ENCODE measurements at places on chromosomes 1 and 21.
A peak's percentile ranks its signal among the peaks of the same experiment; 100 is the strongest.

- no peaks in the 10 kb centered on the region for H3K36me3 ChIP-seq
- peaks cover 81% of the 10 kb centered on the region for H3K4me1 ChIP-seq
- no peaks in the 10 kb centered on the region for H3K27me3 ChIP-seq
These were observed 615 bp downstream of the CLIC4 start for GRCh38 chr1:24745711-24746413.

GRCh38 chr1:41720861-41721410 lies 197.8 kb downstream of the HIVEP3 start:
- peak overlapping the region; percentile 39 for H3K4me3 ChIP-seq
- H3K27me3 ChIP-seq, result no peaks in the 10 kb centered on the region
- H3K27ac ChIP-seq, result no peak overlapping the region
- H3K36me3 ChIP-seq, result no peaks in the 10 kb centered on the region
- peak; percentile 54 for ATAC-seq
- H3K4me1 ChIP-seq, result peaks cover 52% of the 10 kb centered on the region

DNA sequence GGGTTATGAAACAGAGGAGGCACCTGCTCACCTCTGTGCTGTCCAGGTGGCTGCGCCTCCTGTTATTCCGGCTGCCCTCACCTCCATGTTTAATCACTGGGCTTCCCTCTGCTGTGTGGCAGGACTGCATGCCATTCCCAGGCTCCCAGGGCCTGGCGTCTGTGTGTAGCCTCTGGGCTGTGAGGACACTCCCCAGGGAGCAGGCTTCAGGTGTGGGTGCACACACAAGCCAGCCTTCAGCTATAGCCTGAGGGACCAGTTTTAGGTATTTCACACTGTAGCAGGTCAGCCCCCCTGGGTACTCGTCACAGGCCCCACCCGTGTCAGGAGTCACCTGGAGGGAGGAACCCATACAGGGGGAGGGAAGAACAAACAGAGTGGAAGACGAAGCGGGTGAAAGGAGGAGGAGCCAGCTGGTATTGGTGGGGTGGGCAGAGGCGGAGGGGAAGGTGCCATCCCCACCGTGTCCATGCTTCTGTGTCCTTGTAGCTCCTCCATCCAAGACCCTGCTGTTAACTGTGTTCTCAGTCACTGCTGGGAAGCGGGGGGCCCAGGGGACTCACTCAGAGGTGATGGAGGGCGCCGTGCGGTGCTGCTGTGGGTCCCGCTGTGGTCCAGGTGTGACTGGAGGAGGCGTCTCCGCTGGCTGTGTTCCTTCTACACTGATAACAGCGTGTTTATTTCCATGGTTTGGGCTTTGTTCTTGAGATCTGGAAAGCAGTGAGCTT lies 158.6 kb downstream of the PGBD5 start:
- peaks cover 66% of the 10 kb centered on the region for H3K36me3 ChIP-seq
- peak overlapping the region; percentile 21 for H3K27ac ChIP-seq
- peaks cover 18% of the 10 kb centered on the region for H3K4me1 ChIP-seq
- no peak for ATAC-seq
- H3K27me3 ChIP-seq, result no peaks in the 10 kb centered on the region
- no peak overlapping the region for H3K4me3 ChIP-seq

GRCh38 chr1:147267711-147268110 lies 25.2 kb downstream of the CHD1L start:
- no peak for ATAC-seq
- no peaks in the 10 kb centered on the region for H3K4me1 ChIP-seq
- peaks cover 67% of the 10 kb centered on the region for H3K36me3 ChIP-seq
- no peak overlapping the region for H3K4me3 ChIP-seq
- H3K27ac ChIP-seq, result no peak overlapping the region
- no peaks in the 10 kb centered on the region for H3K27me3 ChIP-seq

GRCh38 chr1:70112838-70113237 lies 92.5 kb downstream of the LRRC40 start:
- H3K4me1 ChIP-seq, result no peaks in the 10 kb centered on the region
- ATAC-seq, result no peak
- no peak overlapping the region for H3K4me3 ChIP-seq
- no peak overlapping the region for H3K27ac ChIP-seq

- peaks cover 85% of the 10 kb centered on the region for H3K27me3 ChIP-seq
- peak overlapping the region; percentile 65 for H3K4me3 ChIP-seq
These were observed 3.1 kb downstream of the ACTA1 start for GRCh38 chr1:229430761-229431283.

- H3K36me3 ChIP-seq, result no peaks in the 10 kb centered on the region
- no peak overlapping the region for H3K27ac ChIP-seq
- peaks cover 13% of the 10 kb centered on the region for H3K4me1 ChIP-seq
- no peaks in the 10 kb centered on the region for H3K27me3 ChIP-seq
- no peak for ATAC-seq
These were observed 211.5 kb downstream of the LHX8 start for GRCh38 chr1:75345538-75346292.

Data from stimulated activated memory B cell treated with anti-CD40 and anti-IgM and Interleukin-4, amounts not matched to agents 10 μg/mL and 1 μg/mL and 100 μg/mL, for 72 hours (primary cell).